ENCODE measurements at places on chromosomes 2 and 18.

GRCh38 chr18:72555101-72555500, 11.0 kb upstream of the CBLN2 start:
- DNase-seq = peak; percentile 0

- no peak for DNase-seq
Measured at GRCh38 chr2:240569998-240570530, 1.8 kb downstream of the RNPEPL1 start.

DNA sequence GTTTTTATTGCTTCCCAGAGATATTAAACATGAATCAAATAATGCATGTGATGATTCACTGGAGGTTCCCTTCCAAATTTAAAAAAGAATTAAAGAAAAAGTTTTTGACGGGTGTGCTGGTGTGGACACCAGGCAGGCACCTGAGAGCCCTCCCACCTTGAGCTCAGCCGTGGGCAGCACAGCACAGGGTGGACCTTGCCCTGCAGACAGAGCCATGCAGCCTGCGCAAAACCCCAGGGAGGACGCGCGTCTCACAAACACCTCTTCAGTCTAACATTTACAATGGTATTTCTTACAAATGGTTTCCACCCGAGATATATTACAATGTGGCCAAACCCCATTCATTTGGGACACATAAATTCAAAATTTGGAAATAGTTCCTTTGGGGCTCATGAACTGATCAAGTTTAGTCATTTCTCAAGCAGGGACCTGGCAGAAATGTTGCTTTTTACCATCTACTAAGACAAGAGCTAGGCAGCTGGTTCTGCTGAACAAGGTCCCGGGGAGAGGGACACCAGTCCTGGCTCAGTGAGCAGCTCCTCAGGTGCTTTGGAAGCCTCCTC, 45.4 kb downstream of the ODC1 start:
- no peak for DNase-seq

GRCh38 chr2:15331787-15332186, 229.3 kb downstream of the NBAS start:
- no peak for DNase-seq

- no peak for DNase-seq
Measured at GRCh38 chr2:74036450-74037195, 51.9 kb downstream of the TET3 start.

DNA sequence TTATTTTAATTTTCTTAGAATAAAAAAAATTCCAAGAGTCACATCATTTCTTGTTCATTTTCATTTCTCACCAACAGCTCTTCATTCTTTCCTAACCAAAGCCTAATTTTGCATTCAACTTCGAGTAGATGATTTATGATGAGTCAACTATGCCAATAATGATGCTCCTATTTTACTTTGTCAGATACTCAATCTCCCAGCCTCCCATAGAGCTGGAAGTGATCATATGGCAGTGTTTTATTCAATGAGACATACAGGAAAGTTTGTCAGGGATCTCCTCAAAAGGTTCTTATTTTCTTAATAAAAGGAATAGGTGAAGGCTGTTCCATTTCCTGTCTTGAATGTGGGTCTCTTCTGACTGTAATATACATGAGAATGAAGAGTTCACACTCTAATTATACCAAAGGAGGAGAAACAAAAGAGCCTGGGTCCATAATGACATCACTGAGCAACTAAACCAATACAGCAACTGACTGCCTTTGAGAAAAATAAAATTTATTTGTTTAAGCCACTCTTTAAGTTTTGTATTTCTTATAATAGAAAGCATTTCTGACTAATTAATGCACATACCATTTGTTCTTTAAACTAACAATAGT, 231.2 kb upstream of the CYP26B1 start:
- no peak for DNase-seq

- DNase-seq = no peak
Measured at GRCh38 chr2:18704276-18704675, 114.9 kb upstream of the NT5C1B start.

DNA sequence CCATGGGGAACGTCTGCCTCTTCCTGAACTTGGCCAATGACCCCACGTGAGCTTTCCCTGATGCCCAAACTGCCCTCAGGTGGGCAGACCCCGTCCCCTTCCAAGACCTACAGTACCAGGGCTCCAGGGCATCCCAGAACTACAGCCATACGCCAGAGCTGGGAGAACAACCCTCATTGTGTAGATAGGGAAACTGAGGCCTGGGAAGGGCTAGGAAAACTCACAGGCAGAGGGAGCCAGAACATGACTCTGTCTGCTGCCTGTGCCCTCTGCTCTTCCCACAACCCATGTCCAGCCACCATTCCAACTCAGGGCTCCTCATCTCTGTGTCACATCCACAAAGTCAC, 16.8 kb upstream of the ANKRD53 start:
- no peak for DNase-seq

DNA sequence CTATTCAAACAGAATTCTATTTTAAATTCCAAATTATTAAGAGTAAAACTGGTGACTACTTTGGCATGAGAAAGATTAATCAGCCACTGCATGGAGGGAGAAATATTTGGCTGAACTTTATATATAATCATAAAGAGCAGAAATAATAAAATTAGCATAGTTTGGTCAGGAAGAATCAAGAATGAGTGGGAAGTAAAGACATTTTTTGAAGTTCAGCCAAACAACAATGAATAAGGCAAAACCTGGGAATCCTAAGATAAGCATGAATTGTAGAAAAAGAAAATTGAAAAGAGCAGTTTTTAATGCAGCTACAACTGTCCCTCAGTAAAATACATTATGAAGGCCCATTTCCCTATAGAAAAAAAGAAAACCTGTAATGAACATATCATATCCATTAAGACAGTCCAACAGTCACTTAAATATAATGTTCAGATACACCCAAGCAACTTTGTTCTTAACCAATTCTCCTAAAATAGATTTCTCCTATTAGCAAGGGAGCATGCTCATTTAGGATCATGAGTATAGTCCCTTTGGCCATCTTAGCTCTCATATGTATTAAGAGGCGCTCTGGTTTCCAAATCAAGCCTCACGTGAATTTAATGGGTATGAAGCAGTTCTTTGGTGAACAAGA, 6.5 kb downstream of the TMEM17 start:
- no peak for DNase-seq

DNA sequence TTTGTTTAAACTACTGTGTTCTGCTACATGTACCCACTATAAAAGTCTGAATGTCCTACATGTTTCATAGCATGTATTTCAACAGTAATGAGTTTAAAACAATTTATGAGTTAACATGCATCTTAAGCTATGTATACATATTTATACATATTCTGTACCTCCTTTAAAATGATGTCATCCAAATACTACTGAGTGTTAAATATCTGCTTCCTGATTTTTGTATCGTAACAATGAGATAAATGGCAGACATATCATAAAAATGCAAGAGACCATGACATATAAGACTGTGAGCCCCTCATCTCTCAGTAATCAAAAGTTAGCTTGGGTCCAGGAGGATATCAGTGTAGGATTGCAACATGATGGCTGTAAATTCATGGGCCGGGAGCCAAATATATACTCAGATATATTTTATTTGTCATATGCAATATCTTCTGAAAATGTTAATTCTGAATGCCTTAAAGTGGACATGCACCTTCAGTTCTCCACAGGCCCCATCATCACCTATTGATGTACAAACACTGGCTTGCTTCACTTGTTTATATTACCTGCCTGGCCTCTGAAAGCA, 3.6 kb downstream of the COL5A2 start:
- peak; percentile 41 for DNase-seq

DNA sequence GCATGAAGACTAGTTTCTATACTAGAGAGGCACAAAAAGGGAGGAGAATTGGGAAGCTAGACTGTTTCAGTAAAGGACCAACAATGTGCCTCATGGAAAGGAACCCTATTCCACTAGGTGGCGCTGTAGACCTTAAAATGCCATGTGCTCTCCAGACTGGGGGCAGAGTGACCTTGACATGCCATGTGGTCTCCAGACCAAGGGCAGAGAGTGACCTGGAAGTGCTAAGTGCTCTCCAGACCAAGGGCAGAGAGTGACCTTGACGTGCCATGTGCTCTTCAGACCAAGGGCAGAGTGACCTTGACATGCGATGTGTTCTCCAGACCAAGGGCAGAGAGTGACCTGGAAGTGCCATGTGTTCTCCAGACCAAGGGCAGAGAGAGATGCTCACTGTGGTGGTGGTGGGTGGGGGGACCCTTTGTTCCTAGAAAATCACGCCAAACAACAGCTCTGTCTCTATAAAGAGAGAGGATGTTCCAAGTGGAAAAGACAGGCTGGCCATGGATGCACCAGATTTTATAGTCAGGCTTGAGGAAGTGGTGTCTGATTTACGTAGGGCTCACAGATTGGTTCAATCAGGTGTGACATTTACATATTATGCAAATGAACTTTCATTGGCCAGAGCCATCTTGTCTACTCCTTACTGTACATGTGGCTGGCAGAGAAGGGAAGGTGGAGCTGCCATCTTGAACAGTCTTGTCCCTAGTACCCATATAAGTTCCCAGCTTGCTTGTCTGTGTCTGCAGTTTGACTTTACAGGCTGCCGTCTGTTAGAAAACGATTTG, 344.0 kb upstream of the DDX18 start:
- no peak for DNase-seq

- peak; percentile 30 for DNase-seq
Measured at GRCh38 chr2:157184161-157184895, 73.2 kb upstream of the GALNT5 start.

GRCh38 chr2:42073739-42074503, 26.1 kb downstream of the PKDCC start:
- DNase-seq = no peak

GRCh38 chr18:77134611-77135010, 2.0 kb upstream of the MBP start:
- DNase-seq = no peak

DNA sequence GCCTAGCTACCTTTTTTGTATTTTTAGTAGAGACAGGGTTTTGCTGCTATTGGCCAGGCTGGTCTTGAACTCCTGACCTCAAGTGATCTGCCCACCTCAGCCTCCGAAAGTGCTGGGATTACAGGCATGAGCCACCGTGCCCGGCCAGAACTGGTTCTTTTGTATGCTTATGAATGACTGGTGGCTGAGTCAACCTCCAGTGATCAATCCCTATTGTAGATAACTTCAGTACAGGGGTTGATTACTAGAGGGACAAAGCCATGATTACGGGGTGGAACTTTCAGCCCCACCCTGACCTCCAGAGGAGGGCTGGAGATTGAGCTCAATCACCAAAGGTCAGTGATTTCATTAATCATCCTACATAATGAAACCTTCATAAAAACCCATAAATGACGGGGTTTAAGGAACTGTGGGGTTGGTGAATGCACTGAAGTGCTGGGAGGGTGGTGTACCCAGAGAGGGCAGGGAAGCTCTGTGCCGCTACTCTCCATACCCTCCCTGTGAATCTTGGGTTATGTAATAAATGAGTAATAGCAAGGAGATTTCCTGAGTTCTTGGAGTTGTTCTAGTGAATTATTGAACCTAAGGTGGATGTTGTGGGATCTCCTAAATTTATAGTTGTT, 281.8 kb upstream of the CXCR4 start:
- no peak for DNase-seq

DNA sequence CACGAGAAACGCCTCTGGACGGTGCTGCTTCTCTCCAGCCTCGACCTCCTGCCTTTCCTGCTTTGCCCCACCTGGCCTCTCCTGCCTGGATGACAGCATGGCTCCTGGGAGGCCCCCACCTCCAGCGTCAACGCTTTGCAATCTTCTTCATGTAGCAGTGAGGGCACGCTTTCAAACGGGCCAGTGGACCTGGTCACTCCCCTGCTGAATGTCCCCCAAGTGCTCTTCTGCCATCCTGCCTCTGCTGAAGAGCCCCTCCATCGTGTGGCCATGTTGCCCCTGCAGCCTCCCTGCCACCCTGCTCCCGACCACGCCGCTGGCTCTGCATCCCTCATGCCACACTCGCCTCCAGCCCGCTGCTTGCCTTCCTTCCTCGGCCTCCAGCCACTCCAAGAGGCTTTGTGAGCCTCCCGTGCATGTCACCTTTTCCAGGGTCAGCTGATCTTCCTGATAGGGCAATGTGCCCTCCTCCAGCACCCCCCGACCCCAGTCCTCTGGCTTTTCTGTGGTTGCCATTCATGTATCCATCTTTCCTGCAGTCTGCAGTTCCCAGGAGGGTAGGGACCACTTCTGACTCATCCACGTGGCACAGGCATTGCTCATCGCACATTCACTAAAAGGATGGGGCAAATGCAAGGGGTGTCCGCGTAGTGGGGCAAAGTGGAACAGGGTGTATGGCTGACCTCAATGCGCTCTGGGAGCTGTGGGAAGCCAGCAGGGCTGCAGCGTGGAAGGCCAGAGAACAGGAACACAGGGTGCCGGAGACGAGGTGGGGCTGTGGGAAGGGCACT, 268.8 kb downstream of the TWIST2 start:
- no peak for DNase-seq

DNA sequence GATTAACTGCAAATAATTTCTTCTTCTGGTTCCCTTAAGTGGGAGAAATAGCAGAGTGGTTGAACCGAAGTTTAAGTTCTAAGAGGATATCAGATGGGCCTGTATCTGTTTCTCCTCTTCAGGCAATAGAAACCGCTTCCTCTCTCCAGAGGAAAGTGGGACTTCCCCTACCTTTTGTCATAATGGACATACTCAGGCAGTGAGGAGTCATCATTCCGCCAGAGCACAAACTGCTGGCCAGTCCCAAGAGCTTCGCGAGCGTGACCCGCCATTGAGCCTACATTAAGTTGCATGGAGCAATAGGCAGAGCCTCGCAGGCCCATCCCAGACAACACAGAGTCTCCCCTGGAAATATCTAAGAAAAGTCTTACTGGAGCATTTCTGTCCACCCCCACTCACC, 158.9 kb downstream of the LDLRAD4 start:
- DNase-seq = no peak

DNA sequence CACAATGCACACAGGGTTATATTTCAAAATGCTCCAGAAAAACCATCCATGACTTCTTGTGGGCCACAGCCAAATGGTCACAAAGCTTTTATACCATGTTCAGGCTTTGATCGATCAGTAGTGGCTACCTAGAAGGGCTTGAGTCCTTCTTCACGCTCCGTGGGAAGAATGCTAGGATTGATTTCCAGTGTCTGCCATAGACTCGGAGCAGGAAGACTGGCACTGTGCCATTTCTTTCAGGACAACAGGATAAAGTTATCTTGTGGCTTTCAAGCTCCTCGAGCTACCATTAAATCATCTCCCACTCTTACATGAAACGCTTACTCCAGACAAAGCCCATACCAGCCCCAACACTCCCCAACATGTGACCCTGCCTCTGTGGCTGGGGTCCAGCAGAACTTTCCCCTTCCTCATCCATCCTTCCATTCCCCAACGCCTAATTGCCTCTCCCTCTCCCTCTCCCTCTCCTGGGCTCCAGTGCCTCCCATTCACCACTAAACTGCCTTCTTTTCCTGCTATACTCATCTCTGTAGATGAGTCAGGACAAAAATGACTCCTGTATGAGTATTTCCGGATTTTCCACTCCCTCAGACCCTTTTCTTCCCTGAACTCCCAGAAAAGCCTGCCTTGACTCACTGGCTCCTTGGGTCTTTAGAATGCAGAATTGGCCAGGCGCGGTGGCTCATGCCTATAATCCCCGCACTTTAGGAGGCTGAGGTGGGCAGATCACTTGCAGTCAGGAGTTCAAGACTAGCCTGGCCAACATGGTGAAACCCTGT, 40.9 kb downstream of the ADD2 start:
- DNase-seq = no peak
